ENCODE measurements at places on chromosomes 7 and 10. TPM values are rescaled to one million over a fixed set of nuclear protein-coding genes. Genes with fewer than 3 reads are reported as not detected.

ADRB1 gene
- total RNA-seq: 0.16 TPM

DNA sequence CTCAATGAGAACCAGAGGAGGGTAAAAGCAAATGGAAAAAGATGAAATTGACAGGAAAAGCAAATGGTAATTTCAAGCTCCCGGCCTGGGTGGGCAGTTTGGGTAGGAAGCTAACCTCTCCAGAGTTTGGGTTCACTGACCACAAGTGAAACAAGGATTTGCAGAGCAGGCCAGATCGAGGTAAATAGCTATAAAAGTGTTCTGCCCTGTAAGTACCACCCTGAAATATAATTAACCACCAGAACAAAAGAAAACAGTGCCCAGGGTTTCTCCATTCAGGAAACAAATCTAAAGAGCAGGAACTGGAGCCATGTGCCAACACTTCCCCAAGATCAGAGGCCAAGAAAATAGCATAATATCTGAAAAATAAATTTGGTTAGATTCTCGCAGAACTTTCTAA is 276.7 kb upstream of the MEOX2 start:
- H3K4me3 ChIP-seq: no peak overlapping the region
- H3K4me1 ChIP-seq: no peaks in the 10 kb centered on the region
- no peak for DNase-seq
- no peaks in the 10 kb centered on the region for H3K36me3 ChIP-seq
- H3K27ac ChIP-seq: no peak overlapping the region

GRCh38 chr10:94149702-94150101 is 156.0 kb downstream of the PLCE1 start:
- DNase-seq: no peak
- H3K27ac ChIP-seq: no peak overlapping the region

GRCh38 chr7:26856176-26856985 is 8.0 kb downstream of the SKAP2 start:
- H3K4me3 ChIP-seq: no peak overlapping the region
- no peaks in the 10 kb centered on the region for H3K36me3 ChIP-seq
- H3K27ac ChIP-seq: no peak overlapping the region
- no peak for DNase-seq
- H3K27me3 ChIP-seq: peaks cover 38% of the 10 kb centered on the region

Measured in T-helper 17 cell (primary cell).